ENCODE measurements at places on chromosomes 5 and 9.

DNA sequence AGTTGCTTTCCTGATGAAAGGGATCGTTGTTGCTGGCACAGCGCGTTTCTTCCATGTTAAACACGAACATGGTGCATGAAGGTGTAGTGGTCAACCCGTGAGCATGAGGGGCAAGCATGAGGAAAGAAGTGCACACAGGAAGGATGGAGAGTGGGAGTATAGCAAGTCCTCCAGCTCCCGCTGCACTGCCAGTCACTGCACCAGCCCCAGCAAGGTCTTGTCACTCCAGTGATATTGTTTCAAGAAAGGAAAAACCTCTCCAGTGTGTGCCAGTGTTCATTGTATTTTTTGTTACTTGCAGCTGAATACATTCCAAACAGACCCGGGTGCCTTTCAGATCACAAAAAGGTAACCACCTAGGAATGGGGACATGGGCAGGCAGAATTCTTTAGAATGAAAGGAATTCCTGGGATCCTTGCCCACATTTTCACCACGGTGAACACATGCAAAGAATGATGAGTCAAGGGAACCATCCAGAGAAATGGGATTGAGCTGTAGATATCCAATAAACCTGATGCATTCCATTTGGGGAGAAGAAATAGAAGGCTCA lies 186.3 kb downstream of the AOPEP start:
- DNase-seq: peak; percentile 47

GRCh38 chr9:10272830-10273229 lies 340.0 kb downstream of the PTPRD start:
- DNase-seq: no peak

DNA sequence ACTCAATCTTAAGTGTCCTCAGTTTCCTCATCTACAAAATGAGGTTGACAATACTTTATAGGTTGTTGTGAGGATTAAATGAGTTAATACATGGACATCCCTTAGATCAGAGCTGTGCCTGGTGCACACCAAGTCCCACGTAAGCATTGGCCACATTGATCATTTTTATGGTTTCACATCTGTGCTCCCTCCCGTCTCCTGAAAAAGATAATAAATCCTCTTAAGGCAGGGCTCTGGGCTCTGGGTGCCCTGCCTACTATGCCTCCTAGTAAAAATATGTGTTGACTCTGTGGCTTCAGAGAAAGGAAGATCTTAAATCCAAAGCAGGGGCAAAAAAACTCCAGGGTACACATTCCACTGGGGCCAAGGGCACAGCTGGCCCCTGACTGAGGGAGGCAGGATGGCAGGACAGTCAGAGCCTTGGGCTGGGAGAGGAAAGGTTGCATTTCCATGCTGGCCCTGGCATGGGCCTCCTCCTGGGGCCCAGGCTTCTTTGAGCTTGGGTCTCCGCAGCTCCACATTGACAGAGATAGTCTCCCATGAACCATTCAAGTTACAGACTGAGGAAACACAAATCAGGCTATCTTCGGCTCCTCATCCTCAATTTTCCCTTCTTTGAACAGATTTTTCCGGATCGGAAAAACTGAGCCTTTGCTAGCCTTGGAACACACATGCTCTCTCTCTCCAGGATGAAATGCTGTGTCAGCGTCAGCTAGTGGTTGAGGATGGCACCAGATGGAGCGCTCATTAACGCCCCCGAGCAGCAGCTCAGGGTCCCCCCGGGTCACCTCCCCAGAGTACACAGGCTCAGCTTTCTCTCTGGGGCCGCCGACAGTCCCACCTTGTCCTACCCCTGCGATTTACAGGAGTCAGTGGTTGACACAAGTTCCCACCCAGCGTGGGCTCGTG lies 22.4 kb upstream of the KIF12 start:
- no peak for DNase-seq

- DNase-seq: no peak
Measured at GRCh38 chr5:169637085-169637548, at the start of gene DOCK2. TSS of gene DOCK2 (plus strand) at chr5:169637275. CDS start at chr5:169637327, 52 bp downstream.

- DNase-seq: no peak
Measured at GRCh38 chr9:77424993-77425392, 223.1 kb downstream of the GNA14 start.
